AML-193 (cell line): ENCODE measurements at places on chromosomes 12 and 14.

DNA sequence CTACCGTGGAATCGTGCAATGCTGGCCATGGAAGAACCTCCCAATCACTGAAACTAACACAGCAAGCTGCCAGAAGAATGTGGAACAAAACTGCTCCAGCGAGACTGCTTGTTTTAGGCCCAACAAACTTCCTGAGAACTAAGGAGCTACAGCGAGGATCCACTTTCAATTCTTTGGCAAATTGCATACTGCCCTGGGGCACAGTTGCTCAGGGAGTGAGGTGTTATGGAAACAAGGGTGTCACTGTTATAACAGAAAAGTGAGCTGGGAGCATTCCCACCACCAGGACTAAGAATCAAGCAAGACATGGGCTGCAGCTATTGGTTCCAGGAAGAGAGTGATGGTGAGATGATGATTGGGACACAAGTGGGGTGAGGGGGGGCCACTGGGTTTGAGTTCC, 1606.1 kb upstream of the FLRT2 start:
- no peak for DNase-seq

DNA sequence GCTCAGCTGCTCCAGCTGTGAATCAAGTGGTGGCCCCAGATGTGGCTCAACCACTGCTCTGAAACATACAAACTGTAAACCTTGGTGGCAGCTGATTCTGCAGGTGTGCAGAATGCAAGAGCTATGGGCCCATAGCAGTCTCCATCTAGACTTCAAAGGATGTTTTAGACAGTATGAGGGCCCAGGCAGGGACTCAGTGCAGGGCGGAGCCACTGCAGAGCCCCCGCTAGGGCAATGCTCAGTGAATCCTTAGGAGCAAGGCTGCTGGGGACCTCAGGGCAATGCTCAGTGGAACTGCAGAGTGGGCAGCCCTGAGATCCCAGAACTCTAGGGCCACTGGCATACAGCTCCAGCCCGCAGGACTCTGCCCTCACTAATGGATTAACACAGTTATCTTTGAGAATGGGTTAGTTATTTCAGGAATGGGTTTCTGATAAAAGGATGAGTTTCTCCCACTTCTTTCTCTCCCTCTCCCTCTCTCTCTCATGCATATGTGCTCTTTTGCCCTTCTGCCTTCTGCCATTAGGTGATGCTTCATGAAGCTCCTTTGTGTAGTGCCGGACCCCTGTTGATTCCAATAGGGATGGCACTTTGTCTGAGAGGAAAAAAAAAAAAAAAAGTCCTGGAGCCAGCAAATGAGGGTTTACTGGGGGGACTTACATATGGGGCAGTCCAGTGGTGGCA, 48.4 kb upstream of the JDP2 start:
- DNase-seq = no peak

GRCh38 chr14:90774316-90774715, 41.9 kb downstream of the TTC7B start:
- DNase-seq = no peak

DNA sequence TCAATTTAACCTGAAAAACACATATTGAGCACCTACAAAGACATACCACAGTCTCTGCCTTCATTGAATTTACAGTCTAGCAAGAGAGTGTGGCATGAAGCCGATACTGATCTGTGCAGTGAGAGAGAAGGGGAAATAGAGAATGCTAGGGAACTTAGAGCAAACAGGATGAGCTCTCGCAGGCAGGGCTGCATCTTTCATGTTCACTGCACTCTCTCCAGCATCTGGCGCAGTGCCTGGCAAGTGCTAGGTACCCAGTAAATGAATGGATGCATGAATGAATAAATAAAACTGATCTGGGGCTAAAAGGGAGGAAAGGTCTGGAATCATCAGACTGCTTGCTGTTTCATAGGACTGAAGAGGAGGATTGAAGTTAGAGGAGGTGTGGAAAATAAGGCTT, 256.5 kb upstream of the NPAS3 start:
- no peak for DNase-seq

- no peak for DNase-seq
These were observed 1345.6 kb downstream of the FSCB start for GRCh38 chr14:43161477-43161876.

DNA sequence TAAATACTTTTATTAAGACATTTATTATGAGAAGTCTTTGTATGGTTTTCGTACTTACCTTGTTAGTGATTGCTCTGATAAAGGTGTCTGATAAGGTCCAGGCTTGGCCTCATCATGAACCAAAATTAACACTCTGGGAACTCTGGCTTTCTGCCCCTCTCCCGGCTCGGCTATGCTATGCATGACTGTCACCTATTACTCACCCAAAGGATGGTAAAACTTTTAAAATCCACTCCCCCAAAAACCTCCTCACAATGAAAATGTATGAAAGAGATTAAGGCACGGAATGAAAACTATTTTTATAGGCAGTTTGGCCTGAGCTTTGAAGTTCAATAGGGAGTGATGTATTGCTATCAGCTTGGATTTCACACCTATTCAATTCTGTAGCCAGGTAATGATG, 217.3 kb upstream of the TBX3 start:
- no peak for DNase-seq

- DNase-seq = peak; percentile 12
These were observed 182.0 kb upstream of the DCN start for GRCh38 chr12:91364471-91365184.

DNA sequence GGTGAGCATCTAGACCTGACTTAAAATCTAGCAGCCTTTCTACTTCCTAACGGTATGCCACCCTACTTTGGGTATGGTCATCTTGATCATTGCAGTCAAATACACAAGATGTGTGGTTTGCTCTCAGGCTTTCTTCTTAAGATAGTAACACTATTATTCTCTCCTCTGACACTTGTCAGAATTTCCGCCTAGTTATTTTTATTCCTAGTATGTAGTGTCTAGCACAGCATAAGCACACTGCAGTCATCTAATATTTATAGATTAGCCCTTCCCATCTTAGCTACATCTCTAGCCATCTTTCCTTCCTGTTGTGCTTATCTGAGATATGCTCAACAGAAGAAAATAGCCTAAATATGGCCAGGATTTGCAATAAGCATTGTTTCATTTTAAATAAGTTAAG, 180.1 kb downstream of the C12orf50 start:
- DNase-seq = no peak

- no peak for DNase-seq
These were observed 7.3 kb downstream of the IL31 start for GRCh38 chr12:122166422-122167349.

DNA sequence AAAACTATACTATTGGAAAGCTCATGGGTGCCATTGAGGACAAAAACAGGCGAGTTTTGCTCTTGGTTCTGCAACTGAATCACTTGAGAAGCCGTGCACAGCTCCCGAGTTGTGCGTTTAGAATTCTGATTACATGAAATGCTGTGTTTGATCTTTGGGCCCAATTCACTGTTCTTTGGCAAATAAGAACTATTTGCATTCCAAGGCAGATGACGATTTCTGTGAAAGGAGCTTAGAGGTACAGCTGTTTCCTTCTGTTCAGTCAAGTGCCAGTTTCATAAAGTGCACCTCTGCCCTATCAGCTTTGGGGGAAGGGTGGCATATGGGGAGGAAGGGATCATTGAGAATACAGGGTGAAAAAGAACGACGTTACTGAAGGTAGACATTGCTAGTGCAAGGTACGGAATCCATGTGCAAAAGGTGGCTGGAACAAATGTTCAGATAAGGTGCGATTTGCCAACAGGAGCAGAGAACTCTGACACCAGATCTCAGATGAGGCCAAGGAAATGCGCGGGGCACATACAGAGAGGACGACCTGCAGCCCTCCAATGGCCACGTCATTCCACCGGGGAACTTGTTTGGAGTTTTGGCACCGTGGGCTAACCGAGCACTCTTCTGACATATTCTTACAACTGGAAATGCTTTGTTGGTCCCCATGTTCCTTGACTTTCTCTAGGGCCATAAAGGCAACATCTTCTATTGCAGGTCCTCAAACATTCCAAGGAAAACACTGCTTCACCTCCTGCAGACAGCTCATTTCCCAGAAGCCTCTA, 30.1 kb downstream of the TCHP start:
- no peak for DNase-seq

DNA sequence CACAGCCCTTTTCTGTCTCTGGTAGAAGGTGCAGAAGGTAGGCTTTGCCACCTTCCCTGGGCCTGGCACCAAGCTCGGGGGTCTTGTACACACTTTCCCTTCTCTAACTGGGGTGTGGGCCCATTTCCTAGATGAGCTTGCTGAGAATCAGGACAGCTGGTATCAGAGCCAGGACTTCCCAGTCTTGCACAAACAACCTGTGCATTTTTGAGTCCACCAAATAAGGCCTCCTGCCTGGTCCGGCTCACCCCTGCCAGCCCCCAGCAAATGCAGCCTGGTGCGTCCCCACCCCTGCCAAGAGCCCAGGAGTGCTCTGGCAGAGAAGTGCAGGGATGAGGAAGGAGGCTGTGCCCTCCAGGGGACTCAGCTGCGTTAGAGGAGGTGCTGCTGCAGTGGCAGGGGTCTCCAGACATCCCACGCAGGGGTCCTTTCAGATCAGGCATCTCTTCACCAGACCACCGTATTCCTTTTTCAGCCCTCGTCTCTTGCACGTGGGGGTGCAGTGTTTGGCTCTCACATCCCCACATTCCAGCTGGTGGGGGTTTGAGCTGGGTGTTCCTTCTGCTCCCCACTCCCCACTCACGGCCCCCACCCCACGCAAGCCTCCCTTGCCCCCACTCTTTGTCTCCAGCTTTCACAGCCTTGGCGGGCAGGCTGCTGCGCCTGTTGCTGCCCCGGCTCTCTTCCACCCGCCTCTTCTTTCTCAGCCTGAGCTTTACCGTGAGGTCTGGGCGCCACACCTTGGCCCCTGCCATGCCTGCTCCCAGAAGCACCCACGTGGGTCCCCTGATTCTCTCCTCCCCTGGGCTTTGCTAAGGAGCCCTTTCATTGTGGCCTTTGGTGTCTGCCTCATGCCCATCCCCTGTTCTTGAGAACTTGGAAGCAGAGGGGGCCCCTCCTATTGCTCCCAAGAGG, 32.3 kb downstream of the MEG3 start:
- no peak for DNase-seq

GRCh38 chr14:82134411-82134810, 600.8 kb upstream of the SEL1L start:
- DNase-seq = no peak

DNA sequence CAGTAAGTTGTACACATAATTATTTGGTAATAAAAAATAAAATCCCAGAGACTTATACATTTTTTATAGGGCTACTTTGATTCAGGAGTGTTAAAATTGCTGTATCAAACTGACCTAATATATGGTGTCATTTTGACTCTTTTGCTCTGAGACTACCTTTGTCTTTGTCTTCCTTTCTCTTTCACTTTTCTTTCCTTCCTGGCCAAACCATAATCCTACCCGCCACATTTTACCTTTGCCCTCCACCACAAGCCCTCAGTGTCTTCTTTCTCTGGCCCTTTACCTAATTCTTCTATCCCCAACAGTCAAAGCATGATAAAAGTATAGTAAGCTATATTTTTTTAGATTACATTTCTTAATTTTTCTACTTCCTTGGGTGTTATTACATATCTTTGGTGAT, 62.0 kb downstream of the CAND1 start:
- DNase-seq = no peak

GRCh38 chr14:101286271-101287018, 274.9 kb upstream of the DIO3 start:
- no peak for DNase-seq

DNA sequence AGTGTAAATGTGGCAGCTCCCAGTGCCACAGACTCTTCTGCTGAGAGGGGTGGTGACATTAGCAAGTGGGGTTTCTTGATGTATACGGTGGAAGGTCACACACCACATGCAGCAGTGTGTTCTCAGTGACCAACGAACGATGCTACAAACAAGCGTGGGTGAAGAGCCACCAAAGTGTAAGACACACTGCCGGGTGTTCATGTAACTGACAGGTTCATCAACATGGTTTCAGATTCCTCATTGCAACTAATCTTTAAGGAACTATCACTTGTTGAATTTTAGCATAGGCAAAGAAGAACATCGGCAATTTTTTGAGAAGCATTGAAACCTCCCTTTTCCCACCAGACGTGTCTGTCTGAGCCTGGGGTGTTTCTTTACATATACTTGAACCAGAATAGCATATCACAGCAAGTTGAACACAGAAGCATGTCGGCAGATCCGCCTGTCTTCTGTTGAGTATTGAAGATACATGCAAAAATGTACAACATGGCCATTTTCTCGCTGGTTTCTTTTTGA, 58.8 kb downstream of the PPP2R5C start:
- no peak for DNase-seq

- no peak for DNase-seq
These were observed 387.8 kb upstream of the RPL10L start for GRCh38 chr14:47039336-47039735.
